ENCODE measurements at places on chromosomes 13 and 19.

- DNase-seq, result no peak
Observed at GRCh38 chr19:2097203-2097885, 629 bp downstream of the IZUMO4 start.

- DNase-seq, result no peak
Observed at GRCh38 chr13:76762721-76763120, 123.5 kb downstream of the KCTD12 start.

- no peak for DNase-seq
Observed at GRCh38 chr13:40758811-40759210, 12.2 kb downstream of the MRPS31 start.

DNA sequence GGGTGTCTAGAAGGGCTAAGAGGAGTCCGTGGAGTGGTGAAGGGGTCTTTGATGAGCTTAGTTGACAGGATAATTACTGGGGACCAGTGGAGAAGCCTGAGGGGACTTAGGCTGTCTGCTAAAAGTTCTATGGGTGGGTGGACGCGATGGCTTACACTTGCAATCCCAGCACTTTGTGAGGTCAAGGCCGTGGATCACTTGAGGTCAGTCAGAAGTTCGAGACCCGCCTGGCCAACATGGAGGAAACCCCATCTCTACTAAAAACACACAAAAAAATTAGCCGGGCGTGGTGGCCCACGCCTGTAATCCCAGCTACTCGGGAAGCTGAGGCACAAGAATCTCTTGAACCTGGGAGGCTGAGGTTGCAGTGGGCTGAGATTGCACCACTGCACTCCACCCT lies 2.8 kb upstream of the GSK3A start:
- no peak for DNase-seq

GRCh38 chr13:24220086-24220703 lies 59.7 kb downstream of the SPATA13 start:
- peak; percentile 63 for DNase-seq

GRCh38 chr19:16095071-16095571 lies 16.6 kb upstream of the RAB8A start:
- no peak for DNase-seq

DNA sequence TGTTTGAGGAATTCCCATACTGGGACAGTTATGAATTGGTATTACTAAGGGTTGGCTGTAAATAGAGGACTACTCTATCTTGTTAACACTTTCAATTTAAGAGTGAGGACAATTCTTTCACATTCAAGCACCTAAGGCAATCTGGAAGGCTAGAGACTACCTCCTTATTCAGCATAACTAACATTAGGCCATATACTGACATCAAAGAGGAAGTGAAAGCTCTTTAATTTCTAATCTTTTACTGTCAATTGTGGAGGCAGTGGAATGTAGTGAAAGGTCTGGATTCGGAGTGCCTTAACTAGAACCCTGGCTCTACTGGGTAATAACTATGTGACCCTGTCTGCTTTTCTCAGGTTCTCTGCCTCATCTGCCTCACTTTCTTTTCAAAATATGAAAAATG lies 134.0 kb downstream of the UFM1 start:
- DNase-seq, result no peak

DNA sequence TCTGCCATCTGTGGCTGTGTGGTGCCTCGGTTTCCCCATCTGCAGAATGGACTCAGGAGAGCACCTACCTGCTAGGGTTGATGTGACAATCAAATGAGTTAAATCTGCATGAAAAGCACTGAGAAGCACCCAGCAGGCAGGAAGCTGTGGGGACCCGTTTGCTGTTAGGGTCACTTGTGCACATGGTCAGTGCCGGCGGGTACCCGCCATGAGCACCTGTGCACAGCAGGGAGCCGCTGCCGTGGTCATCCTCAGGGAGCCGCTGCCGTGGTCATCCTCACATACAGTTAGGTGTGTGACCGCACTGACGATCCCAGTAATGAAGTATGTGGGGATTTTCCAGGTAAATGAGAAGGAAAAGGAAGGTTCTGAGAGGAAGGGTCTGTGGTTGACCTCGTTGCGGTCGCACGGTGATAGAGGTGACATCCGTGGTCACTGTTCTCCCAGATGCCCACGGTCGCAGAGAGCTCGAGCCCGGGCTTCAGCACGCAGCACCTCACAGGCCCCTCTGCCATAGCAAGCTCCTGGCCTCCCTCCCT lies 6.5 kb downstream of the MCF2L start:
- no peak for DNase-seq

GRCh38 chr19:4525563-4526002 lies 7.3 kb upstream of the PLIN4 start:
- no peak for DNase-seq

- DNase-seq, result peak; percentile 55
Observed at GRCh38 chr19:2476451-2477140, 669 bp downstream of the GADD45B start.

DNA sequence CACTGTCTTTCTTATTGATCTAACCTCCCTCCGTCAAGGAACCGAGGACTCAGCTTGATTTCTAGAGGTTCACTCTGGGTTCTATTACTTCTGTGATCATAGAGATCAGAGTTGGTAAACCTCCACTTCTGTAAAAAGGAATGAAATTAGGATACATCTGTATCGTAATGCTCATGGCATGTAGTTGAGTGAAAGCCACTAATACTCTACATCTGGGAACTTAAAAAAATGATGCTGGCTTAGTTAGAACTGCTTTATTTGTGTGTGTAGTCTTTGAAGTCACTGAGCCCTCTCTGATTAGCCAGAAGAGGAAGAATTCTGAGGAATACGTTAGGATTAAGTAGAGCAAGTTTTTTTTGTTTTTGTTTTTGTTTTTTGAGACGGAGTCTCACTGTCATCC lies 140.8 kb downstream of the GGACT start:
- DNase-seq, result no peak

DNA sequence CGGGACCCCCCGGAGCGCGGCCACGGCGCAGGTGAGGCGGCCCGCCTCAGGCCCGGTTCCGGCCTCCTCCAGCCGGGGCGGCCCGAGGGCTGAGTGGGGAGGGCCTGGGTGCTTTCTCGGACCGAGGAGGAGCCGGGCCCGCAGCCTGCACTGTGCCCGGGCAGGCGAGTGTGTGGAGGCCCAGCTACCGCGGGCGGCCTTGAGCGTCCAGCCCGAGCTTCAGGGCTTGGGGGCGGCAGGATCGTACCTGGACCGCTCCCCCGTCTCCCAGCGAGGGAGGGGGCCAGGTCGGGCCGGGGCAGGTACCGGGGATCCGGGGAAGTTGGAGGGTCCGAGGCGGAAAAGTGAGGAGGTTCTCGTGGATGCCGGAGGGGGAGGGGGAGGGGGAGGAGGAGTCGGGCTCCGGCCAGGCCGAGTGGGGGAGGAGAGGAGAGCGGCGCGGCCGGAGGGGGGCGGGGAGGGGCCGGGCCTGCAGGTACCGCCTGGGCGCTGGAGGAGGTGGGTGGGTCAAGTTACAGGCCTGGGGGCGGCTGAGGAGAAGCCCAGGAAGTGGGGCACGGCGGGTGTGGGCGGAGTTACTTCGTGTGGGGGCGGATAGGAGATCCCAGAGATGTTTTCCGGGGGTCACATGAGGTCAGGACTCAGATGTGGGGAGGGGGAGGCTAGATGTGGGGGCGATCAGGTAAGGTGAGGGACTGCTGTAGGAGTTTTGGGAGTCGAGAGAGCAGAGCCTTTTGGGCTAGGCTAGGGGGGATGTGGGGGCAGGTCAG lies 545 bp downstream of the NACC1 start:
- peak; percentile 29 for DNase-seq

- DNase-seq, result peak; percentile 53
Observed at GRCh38 chr19:41795031-41795461, 1.3 kb upstream of the CEACAM3 start.

- DNase-seq, result peak; percentile 50
Observed at GRCh38 chr19:38417544-38418506, 8.2 kb downstream of the RASGRP4 start.

DNA sequence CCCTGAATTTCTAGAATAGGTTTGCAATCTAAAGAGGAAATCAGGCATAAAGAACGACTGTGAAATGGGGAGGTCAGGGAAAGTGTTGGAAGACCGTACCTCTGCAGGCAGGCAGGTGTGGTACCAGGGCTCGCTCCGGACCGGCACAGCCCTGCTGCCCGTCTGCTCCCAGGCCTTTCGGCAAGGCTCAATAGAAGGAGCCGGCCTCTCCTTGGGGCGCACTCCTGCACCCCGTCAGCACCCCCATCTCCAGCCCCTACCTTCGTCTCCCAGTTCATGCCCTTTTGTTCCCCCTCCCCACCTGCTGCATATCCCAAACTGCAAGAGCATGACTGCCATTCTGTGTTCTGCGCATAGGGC lies 139.8 kb upstream of the SOX1 start:
- no peak for DNase-seq

DNA sequence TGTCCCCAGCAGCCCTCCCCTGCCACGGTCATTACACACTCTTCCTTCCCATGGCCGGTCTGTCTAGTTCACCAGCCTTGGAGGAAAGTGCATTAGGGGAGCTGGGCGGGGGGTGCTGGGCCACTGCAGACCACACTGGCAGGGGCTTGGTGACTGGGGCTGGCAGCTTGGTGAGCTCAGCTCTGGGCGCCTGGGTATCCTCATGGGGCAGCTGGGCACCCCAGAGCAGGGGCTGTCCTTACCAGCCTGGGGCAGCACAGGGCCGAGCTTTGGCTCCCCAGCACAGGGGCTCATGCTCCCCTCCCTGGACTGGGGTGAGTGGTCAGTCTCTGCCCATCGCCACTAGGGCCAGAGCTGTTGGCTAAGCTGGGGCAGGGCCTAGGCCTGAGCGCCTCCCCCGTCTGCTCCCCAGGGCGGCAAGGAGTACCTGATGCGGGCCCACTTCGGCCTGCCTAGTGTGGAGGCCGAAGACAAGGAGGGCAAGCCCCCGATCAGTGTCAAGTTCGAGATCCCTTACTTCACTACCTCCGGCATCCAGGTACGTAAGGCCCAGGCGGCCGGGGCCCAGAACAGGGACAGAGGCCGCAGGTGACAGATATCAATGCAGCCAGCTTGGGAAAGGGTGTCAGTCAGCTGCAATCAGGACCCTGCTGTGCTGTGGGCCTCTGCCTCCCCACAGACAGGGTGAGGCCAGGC lies 35.5 kb downstream of the AP1M1 start:
- DNase-seq, result no peak

- no peak for DNase-seq
Observed at GRCh38 chr13:49254007-49254406, 6.3 kb downstream of the CDADC1 start.

- no peak for DNase-seq
Observed at GRCh38 chr13:106161146-106161545, 374.3 kb downstream of the EFNB2 start.

DNA sequence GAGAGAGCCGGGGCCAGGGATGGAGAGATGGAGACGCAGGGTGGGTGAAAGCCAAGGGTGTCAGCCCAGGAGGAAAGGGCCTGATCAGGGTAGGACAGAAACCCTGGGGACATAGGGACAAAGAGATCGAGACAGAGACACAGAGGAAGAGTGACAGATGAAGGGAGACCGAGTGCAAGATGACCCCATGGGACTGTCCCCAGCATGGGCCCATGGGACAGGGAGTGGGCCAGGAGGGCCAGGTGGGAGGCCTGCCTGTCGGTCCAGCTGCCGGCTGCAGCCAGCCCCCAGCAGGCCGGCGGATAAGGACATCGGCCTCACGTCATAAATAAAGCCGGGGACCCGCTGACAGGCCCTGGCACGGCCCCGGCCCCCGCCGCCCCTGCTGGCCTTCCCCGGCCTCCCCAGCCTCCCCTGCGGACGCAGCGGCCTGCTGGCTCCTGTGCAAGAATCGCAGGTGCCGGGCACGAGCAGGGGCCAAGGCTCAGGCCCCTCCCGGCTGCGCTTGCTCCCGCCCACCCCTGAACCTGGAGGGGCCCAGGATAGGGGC lies 6.3 kb downstream of the REX1BD start:
- no peak for DNase-seq

DNA sequence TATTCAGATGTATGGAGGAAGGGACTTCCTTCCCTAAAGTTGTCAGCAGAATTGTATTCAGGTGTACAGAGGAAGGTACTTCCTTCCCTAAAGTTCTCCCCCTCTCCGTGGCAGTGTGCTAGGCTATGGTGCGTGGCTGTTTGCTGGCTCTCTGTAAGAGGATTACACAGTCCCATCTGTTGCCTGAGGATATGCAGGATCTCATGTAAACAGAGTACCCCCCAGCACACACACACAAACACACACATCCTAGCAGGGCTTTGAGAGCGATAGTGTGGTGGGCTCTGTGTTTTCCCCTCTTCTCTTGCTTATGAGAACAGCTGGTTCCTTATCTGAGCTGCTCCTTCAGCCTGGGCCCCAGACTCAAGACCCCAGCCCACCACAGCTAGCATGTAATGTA lies 10.3 kb downstream of the NEK5 start:
- no peak for DNase-seq

- no peak for DNase-seq
Observed at GRCh38 chr19:8460516-8461298, 15.9 kb downstream of the HNRNPM start.

- DNase-seq, result no peak
Observed at GRCh38 chr13:47326061-47326460, 429.2 kb upstream of the HTR2A start.

DNA sequence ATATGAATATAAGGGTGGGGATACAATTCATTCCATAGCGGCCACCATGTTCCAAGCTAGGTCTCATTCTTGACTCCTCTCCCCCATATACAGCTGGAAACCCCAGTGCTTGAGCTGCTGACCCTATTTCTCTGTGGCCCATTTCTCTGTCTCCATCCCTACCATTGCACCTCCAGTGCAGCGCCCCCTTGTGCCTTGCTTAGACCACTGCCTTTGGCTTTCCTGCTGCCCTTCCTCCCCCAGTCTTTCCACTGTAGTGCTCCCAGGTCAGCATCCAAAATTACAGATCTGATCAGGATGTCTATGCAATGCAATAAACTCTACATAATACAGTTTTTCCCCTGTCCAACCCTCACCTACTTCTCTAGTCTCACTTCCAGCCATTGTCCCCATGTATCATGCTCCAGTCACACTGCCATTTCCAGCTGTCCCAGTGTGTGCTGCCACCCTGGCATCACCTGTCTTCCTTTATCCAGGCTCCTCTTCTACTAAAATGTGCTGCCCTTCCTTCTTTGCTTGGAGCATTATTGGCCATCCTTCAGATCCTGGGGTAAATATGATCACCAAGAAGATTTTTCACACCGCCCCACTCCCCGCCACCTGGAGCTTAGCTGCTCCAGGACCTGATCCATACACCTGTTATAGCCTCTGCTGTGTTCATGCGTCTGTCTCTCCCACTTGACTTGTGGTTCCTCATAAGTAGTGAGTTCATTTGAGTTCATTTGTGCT lies 199.4 kb upstream of the IPO5 start:
- DNase-seq, result no peak

DNA sequence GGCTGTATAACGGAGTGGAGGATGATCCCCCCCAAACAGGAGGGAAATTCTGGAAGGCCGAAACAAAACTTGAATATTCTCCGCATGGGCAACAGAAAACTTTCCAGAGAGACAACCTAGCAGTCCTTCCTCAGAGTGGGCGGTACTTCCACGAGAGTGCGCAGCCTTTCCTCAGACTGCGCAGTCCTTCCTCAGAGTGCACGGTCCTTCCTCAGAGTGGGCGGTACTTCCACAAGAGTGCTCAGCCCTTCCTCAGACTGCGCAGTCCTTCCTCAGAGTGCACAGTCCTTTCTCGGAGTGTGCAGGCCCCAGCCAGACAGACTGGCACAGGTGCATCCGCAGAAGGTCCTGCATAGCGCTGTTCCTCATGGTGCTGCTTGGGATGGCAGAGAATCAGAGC lies 12.7 kb upstream of the GALP start:
- DNase-seq, result no peak

- DNase-seq, result no peak
Observed at GRCh38 chr19:3082331-3082730, 11.8 kb upstream of the GNA11 start.

Data from naive B cell (primary cell).